ENCODE measurements at places on chromosomes 11 and 22.

DNA sequence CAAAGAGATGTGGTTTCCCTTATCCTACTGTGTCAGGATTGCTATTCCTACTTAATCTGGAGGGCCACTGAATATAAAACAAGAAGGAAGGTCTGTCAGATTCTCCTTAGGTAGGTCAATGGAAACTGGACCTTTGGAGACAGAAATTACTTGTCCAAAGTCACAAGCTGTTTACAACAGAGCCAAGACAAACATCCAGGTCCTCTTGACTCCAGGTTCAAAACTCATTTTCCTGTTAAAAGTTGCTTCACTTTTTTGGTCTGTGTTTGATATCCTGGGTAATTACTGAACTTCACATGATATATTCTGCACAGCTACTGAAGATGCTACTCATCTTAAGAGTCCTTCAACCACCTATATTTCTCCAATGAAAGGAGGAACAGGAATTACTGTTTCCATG, 81.2 kb upstream of the ARHGAP32 start:
- DNase-seq: no peak

GRCh38 chr11:93532806-93533205, 10.4 kb downstream of the SMCO4 start:
- no peak for DNase-seq

DNA sequence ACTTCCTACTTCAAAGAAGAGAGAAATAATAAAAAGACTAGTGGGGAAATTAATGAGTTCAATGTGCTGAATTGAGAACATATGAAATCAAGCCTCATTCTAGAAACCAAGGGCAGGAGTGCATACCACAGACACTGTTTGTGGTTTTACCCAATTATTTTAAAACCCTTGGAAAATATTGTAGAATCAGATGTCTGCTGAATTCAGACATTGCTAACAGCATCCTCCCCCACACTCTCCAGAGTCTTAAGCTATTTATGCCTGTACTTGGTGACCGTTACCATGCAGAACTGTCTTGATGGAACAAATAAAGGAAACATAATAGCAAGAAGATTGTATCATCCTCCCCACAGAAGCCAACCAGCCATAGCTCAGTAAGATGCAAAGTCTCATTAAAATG, 850.1 kb downstream of the NTM start:
- DNase-seq: no peak

- no peak for DNase-seq
Measured at GRCh38 chr11:94834911-94835593, 66.9 kb downstream of the AMOTL1 start.

DNA sequence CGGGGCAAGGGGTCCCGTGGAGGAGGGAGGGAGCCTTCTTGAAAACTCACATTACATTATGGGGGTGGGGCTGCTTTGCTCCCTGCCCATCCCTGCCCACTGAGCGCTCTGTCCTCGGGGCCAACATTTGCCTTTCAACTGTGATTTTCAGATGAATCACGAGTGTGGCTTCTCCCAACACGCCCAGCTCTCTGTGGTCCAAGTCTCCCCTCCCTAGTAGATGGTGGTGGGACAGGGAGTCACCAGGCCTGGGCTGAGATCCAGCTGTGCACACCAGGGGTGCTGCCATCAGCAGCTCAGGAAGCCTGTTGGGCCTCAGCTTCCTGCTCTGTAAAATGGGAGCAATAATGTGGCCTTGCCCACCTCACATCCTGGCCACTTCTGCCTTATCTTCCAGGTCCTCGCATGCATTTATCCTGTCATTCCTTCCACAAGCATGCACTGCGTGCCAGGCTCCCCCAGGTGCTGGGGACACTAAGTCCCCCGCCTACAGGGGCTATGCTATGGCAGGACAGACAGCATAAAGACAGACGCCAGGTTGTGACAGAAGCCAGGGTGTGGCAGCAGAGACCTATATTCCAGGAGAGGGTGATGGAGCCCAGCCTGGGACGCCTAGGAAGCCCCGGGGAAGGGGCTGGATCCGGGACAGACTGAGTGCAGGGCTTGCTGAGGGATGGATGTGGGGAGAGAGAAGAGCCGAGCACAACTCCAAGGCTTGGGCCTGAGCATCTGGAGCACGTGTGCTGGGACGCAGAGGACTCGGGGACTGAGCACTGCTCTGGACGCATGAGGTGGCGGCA, 30.5 kb downstream of the NFAM1 start:
- DNase-seq: no peak

DNA sequence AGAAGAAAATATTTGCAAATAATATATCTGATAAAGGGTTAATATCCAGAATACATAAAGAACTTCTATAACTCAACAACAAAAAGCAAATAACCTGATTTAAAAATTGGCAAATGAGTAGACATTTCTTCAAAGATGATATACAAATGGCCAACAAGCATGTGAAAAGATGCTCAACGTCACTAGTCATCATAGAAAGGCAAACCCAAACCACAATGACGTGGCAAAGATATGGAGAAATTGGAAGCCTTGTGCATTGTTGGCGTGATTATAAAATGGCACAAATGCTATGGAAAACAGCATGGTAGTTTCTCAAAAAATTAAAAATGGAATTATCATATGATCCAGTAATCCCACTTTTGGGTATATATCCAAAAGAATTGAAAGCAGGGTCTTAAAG, 466.3 kb downstream of the TBC1D22A start:
- no peak for DNase-seq

- DNase-seq: no peak
Measured at GRCh38 chr11:46003572-46003971, 81.1 kb downstream of the LARGE2 start.

GRCh38 chr22:45246060-45246985, 5.6 kb upstream of the KIAA0930 start:
- DNase-seq: no peak

- no peak for DNase-seq
Measured at GRCh38 chr11:69438286-69438920, 43.1 kb upstream of the LINC01488 start.

- no peak for DNase-seq
Measured at GRCh38 chr11:84806354-84806753, 820.8 kb downstream of the DLG2 start.

DNA sequence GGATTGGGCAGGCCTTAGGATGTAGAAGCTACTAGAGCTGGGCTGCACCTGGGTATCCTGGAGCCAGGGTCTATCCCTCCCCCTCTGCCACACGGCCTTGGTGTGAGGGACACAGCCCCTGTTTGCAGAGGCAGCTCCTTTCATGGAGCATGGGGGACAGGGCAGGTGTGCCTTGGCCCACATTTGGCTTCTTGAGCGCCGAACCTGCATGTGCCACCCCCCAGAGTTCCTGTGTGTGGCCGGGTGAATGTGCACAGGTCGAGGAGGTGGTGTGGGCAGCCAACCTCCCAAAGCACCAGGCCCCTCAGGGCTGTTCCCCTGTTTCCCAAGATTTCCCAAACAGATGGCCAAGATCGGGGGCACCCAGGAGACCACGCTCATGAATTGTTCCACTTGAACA, 7.9 kb upstream of the KCNQ1OT1 start:
- DNase-seq: no peak

- DNase-seq: no peak
Measured at GRCh38 chr11:65851811-65852507, 6.0 kb downstream of the CFL1 start.

- no peak for DNase-seq
Measured at GRCh38 chr22:47036936-47037485, 274.6 kb downstream of the TBC1D22A start.

DNA sequence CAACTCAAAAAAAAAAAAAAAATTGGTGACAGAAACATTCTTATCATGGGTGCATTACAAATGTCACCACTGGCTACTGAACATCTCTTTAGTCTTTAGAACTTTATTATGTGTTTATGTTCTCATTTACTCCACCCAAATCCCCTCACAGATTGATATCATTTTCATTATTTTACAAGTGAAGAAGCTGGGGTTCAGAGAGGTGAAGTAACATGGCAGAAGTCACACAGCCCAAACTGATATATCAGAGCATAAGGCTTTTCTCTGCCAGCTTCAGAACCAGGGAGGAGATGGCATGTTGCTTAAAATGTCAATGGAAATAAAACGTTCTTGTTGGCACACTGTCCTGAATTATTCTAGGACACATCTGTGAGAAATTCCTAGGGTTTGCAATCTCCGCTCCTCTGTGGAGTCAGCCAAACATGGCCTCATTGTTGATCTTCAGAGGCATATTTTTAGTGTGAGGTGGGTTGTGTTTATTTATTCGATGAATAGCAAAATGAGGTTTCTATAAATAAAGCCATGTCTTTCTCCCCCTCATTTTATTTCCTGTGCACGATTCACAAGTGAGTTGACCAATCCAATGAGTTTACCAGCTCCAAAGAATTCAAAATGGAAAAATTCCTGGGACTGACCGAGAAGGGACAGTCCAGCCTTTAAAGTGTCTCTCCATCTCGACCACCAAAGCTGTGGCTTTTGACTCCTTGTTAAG, 72.9 kb upstream of the ANO1 start:
- DNase-seq: no peak

- DNase-seq: no peak
Measured at GRCh38 chr11:76795290-76795935, 12.3 kb downstream of the TSKU start.

GRCh38 chr11:2789331-2789730, 89.5 kb upstream of the KCNQ1OT1 start:
- DNase-seq: peak; percentile 1

GRCh38 chr22:26606611-26607010, 11.2 kb downstream of the CRYBB1 start:
- DNase-seq: no peak

DNA sequence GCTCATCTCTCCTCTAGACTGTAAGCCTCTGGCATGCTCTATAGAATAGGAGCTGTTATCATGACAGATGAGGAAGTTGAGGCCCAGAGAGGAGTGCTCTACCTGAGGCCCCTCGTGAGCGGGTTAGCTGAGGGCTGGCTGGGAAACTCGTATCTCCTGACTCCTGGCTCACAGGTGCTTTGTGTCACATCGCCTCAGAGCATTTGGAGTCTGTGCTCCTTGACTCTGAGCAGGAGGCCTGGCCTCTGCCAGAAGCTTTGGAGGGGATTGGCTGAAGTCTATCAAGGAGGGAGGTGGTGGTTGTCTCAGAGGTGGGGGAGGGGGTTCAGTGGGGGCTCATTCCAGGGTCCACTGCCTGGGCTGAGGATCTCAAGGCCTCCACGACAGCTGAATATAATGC, 7.4 kb downstream of the KCNC1 start:
- DNase-seq: no peak

DNA sequence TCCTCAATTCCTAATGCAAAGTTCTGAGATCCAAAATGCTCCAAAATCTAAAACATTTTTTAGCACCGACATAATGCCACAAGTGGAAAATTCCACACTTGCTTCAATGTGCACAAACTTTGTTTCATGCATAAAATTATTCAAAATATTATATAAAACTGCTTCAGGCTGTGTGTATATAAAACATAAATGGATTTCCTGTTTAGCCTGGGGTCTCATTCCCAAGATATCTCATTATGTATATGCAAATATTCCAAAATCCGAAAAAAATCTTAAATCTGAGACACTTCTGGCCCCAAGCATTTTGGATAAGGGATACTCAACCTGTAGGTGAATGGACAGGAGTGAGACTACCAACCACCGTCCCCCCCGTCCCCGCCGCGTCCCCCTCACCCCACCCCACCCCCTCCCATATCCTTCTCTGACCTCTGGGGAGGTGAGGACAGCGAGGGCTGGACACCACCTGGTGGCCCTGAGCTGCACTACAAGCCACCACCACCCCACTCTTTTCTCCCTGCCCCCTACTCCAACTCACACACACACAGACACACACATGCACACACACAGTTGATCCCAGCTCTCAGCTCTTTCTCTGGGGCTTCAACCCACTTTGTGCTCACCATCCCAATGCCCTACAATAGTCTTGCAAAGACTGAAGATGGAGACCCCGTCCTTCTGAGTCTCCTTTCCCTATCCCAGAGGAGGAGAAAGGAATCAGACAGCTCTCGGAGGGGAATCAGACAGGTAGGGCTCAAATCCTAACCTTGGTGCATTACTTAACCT, 101.0 kb downstream of the PDE2A start:
- DNase-seq: peak; percentile 29

DNA sequence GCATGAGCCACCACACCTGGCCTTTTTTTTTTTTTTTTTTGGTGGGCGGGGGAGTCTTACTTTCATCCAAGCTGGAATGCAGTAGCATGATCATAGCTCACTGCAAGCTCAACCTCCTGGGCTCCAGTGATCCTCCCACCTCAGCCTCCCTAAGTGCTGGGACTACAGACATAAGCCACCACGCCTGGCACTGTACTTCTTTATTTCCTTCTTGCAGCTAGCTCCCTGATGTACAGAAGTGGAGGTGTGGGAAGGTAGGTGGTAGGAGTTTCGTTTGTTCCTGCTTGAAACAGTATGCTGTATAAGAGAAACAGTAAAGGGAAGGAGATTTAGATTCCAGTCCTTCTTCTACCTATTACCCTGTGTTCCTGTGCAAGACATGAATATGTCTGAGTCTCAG, 72.1 kb downstream of the WNT11 start:
- DNase-seq: no peak

- no peak for DNase-seq
Measured at GRCh38 chr22:38981005-38981991, 849 bp upstream of the APOBEC3B start.

- DNase-seq: no peak
Measured at GRCh38 chr22:36411589-36412258, 24.0 kb upstream of the MYH9 start.

GRCh38 chr11:117826832-117827231, 2.3 kb upstream of the FXYD2 start:
- no peak for DNase-seq

- no peak for DNase-seq
Measured at GRCh38 chr11:93519179-93519578, 24.0 kb downstream of the SMCO4 start.

- no peak for DNase-seq
Measured at GRCh38 chr11:17256512-17256911, 20.0 kb upstream of the NUCB2 start.

DNA sequence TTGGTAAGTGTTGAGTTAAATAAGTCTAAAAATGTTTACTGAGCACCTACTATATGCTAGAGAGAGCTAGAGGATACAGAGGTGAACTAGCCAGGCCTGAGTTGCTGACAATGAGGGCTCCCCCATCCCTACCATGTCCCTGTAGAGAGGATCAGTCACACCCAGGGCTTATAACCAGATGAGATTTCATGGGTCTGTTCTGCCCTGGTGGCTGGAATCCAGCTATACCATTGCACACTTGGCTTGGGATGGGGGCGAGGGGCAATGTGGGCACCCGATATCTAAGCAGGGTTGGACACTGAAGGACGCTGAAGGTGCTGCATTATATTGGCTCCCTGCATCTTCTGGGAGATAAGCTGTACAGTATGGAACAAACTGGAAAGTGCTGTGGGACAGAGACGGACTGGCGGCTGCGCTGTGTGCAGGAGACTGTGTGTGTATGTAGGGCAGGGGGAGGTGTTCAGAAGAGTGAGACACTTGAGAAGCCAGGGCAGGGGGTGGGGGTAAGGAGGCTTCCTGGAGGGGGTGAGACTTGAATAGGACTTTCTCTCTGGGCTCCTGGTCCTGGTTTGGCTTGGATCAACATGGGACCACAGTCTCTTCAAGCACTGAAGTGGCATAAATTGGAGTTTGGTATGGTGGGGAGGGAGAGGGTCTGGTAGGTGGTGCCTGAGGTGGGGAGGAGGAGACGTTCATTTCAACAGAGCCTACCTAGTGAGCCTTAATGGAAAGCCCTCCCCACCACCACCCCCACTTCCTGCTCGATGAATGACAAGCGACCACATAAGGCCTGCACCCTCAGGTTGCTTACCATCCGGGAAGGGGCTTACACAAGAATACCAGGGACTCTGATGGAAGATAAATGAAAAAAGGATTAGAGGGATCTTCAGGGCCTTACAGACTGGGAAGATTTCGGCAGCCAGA, 1.8 kb downstream of the CD82 start:
- DNase-seq: peak; percentile 39

GRCh38 chr11:119992171-119993051, 145.5 kb downstream of the TRIM29 start:
- no peak for DNase-seq
